CD4-positive, alpha-beta T cell treated with Interleukin-21 for 1 hour (primary cell): ENCODE measurements at places on chromosomes 3 and 15.

DNA sequence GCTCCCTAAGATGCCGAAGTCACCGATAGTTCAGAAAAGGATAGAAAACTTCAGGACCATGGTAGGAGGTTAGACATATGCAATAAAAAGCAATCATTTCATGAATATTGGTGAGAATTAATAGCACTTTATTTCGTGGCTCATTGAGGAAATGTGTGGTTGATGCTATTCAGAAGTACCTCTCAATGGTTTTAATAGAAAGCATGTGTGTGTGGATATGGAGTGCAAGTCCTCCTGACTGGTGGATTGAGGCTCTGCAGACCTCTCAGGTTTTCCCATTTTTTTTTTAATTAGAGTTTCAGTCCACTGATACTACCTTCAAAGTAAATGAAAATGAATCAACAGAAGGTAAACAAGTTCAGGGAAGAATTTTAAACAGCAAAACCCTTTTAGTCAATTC lies 384.3 kb upstream of the RARB start:
- no peak for DNase-seq

DNA sequence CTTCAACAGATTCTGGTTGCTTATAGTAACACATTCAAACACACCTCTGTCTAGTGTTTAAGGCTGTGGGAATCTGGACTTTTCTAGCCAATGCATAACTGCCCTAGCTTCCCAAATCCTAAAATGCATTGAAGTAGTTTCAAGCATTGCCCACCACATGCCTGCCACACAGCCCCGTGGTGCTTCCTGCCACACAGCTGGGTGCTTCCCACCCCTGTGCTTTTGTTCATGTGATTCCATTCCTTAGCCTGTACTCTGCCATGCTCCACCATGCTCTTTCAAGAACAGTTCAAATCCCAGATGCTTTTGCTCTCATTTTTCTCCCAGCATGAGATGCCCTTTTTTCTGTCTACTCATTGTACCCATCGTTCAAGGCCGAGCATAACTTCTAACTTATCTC lies 2.3 kb upstream of the CMC1 start:
- DNase-seq = no peak

DNA sequence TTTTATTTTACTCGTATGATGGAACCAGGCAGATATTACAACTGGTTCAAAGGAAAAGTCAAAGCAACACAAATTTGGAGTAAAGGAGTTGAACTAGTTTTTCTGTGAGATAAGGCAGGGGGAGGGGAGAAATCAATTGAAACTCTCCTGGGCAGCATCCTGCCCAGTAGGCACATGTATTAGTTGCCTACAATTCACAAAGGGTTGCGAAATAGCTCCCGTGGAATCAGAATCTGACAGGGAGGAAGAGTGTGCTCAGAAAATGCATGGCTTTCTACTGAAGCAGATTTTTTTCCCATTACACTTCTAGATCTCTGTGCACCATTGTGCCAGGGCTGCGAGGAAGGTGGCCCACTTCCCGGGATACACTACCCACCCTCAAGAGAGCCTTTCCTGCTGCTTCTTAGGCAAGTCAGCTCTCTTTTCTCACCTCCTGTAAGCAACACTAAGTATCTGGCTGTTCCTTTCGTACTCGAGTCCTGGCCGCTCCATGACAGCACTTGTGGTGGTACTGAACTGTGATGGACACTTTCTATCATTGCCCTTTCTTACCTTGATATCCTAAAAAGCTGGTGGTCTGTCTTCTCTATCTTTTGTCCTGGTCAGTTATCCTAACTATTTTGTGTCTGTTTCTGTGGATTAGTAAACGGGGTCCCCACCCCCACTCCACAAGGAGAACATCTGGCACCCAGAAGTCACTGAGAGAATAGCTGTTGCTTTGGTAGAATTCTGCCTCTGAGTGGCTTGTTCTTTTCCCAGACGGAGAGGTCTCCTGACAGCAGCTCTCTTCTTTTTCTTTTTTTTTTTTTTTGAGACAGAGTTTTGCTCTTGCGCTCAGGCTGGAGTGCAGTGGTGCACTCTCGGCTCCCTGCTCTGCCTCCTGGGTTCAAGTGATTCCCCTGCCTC lies 74.8 kb downstream of the RPL39L start:
- no peak for DNase-seq

- DNase-seq = no peak
Measured at GRCh38 chr3:190533511-190534281, 19.8 kb downstream of the IL1RAP start.

- no peak for DNase-seq
Measured at GRCh38 chr15:68618908-68619698, 40.3 kb downstream of the CORO2B start.
